ENCODE measurements at places on chromosomes 7 and 10.

- DNase-seq = no peak
These were observed 1.9 kb upstream of the CPED1 start for GRCh38 chr7:120986650-120987049.

DNA sequence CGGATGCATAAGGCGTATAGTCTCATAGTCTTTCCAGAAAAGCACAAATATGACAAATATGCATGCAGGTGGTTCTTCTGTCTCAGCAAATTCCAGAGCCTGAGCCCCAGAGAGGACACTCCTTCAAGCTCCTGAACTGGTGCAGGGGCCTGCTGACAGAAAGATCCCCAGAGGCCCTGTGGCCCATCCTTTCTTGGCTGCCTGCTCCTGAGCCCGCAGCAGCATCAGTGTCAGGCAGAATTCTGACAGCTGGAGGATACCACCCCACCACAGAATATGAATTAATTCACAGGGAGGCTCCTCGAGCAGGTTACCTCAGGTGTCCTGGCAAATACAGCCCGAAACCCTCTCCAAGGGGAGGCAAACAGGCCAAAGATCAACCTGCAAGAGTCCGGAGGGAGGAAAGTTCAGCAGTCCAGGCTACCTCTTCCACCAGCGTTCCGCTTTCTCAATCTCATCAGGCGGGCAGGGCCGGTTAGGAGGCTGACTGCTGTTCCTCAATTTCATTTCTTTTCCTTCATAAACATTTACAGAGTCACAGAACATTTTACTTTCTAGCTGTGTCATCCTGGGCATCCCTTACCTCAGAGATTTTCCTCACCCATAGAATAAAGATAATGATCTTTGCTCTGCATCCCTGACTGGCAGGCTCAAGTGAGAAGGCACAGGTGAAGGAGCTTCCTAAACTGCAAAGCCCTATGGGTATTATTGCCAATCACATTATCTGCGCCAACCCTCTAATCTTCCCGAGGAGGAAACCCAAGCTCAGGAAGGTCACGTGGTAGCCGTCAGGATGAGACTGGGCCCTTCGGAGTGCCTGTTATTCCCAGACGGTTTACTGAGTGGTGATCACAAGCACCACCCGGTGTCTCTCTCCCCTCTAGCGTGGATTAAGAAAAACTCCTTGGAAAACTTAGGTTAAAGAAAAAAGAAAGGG, 1.4 kb downstream of the DNAJB12 start:
- DNase-seq = no peak

DNA sequence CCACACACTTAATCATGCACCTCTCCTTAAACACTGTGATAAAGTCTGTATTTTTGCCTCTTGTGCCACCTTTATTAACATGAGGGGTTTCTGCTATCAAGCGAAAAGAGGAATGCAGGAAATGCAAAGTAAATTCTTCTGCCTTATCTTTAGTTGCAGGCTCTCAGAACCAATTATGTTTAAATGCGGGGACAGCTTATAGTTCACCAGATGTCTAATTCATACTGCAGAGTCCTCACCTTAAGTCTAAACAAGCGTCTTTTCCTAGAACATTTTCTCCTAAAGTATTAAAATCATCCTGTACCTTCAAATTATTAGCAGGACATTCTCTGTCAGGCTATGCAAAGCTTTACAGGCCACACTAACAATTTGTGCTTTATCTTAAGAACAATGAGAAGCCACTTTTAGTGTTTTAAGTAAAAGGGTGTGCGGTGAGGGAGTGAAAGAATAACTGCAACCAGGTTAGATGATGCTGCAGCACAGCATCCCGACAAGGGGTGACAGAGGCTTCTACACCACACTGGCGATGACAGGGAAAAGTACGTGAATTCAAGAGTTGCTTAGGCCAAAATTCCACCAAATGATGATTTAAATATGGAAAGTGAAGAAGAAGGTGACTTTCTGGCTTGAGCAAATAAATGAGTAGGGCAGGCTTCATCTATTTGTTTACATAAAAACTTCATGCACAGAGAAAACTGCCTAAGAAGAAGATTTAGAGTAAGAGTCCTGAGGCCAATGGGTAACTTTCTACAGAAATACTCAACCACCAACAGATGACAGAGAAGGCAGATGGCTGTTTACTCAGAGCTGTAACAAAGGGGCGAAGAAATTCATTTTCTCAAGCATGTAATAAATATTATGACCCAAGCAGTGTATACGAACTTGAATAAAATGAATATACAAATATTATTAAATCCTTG, 36.0 kb downstream of the EZH2 start:
- DNase-seq = no peak

GRCh38 chr10:119726676-119727261, 919 bp downstream of the INPP5F start:
- no peak for DNase-seq

- DNase-seq = no peak
These were observed 3.5 kb upstream of the NACAD start for GRCh38 chr7:45092100-45092930.

- DNase-seq = no peak
These were observed 55.7 kb downstream of the KLRG2 start for GRCh38 chr7:139427788-139428187.

DNA sequence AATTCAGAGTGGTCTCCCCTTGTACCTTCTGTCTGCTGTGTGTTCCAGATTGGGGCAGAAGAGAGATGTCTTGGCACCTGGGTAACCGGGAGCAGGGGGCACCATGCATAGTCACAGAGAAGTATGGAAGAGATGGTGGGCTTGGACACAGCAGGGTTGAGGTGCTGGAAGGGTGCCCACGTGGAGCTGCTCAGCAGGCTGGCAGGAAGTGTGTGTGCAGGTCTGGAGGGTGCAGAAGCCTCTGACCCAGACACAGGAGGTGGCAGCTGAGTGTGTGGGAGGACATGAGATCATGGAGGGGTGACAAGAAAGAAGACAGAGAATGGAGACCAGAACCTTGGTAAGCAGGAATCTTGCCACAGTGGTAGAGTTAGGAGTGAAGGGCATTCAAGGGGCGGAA, 42.3 kb upstream of the DUSP5 start:
- no peak for DNase-seq

DNA sequence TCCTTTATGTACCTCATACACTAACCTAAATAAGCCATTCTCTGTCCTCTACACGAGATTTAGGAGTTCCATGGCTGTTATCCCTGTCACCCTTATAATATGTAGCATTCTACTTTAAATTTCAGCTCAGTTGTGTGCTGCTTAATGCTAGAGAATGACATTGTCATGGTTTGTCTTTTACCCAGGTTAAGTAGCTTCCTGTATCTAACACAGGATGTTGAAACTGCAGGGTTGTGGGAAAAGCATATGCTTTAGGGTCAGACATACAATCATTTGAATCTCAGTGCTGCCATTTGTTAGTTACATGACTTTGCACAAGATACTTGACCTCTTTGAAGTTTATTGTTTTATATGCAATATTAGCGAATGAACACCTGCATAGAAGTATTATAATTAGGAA, 235.1 kb upstream of the CACNA2D1 start:
- no peak for DNase-seq

DNA sequence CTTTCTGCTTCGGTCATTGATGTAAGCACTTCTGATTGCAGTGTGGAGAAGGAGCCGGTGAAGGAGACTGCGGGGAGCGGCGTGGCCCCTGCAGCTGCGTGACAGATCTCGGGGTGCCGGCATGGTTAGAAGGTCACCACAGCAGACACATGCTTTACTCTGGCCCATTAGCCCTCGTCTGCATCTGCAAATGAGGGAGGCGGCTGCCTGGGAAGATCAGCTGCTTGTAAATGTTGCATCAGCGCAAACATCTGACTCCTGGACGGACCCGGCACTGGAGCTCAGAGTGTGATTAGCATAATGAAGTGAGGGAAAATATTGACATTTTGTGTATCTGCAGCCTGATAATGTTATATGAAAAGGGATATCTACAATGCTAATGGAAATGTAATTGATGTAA, 30.5 kb upstream of the MNX1 start:
- no peak for DNase-seq

DNA sequence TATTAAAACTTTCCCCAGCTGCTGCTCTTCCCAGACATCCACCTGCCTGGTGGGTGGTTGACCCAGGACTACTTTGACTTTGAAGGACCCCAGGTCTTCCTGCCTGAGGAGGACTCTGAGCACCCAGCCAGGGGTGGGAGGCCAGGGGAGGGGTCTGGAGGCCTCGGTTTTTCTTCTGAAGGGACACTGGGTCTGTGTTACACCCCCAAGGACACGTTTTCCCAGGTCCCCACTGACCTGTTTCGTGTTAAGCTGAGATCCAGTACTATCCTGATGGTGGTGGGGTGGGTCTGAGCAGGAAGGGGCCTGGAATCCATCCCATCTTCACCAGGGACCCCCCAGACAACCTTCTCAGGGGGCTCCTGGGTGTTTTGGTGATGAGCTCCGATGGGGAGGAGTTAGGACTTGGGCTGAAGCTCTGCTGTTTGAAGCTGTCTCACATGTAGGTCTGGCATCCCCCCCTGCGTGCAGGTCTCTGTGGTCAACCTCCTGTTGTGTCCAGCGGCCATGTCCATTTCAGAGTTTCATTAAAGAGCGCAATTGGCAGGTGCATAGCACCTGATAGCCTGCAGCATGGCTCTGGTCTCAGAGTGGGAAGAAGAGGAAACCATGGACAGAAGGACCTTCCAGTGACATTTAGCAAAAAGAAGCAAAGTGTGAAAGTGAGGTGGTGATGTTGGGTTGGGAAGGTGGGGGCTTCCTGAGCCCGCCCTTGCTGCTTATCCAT, 3.5 kb downstream of the JAKMIP3 start:
- DNase-seq = no peak

DNA sequence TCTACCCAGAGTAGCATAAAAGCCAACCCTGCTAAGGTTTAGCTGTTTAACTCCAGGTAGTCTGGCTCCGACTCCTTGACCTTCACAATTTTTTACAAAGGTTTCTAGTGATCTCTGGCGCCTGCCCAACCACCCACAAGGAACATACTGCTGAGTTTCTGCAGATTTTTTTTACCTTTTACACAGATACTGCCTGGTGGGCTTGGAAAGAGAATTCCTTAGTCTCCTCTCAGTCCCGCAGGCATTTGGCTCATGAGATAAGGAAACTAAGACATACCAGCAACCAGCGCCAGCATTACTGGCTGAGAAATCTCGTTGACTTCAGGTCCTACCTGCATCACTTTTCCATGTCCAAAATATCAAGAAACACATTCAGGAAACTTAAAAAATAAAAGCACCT, 51.1 kb upstream of the LYZL1 start:
- no peak for DNase-seq

DNA sequence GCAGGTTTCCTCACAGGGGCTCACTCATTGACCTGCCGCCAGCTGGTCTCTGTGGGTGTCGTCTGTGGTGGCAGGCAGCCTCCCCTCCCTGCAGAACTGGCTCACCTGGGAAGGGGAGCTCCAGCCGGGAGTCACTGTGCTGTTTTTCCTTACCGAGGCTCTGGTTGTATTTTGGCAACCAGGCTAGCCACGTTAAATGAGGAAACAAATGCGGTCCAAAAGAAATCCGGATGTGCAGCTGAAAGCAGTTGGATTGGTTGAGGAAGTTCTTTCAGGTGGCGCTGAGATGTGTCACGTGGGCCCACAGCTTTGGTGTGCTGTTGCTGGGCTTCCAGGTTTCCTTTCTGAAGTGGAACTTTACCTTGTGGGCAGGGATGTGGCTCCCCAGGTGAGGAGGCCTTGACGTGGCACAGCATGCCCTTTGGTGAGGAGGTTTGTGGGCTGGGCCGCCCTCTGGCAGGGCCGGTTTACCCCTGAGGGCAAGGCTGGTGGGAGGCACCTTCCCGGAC, 14.2 kb downstream of the MTURN start:
- no peak for DNase-seq

GRCh38 chr7:124366118-124366517, 333.3 kb upstream of the TMEM229A start:
- no peak for DNase-seq
